GOT3 (cell line): ENCODE measurements at places on chromosomes 6 and 20.

GRCh38 chr20:60300374-60300773 lies 342.2 kb downstream of the CDH26 start:
- DNase-seq, result no peak

GRCh38 chr6:72689107-72689954 lies 67.5 kb downstream of the KCNQ5 start:
- DNase-seq, result no peak

GRCh38 chr6:10266462-10266861 lies 148.4 kb downstream of the TFAP2A start:
- no peak for DNase-seq

DNA sequence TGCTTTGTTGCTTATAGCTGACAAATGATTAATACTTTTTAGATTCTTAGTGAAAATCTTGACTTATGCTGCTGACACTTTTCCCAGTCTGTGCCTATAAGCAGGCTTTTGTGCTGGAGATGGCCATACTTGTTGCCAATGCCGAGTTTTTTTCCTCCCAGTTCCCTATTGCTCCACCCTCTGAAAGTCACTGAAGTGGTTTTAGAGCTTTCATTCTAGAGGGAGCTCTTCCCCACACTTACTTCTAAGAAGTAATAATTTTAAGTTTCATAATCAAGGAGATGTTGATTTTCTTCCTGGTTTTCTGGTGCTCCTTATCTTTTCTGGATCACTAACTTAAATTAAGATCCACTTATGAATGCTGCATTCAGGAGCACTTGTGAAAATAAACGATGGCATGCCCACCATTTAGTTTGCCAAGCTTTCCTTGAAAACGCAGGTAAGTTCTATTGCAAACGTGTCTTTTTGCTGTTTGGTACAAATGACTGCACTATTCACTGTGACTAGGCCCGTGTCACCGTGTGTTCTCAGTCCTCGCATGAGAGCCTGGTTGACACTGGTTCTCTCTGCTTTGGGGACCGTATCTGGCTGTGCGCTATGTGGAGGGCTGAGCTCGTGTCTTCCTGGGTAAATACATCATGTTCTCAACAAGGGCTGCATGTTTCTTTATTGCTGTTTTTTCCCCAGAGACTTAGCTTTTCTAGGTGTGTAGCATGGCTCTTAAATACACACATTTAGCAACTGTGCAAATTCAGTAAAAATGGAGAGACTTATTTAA lies 50.2 kb downstream of the GFRA4 start:
- DNase-seq, result no peak

DNA sequence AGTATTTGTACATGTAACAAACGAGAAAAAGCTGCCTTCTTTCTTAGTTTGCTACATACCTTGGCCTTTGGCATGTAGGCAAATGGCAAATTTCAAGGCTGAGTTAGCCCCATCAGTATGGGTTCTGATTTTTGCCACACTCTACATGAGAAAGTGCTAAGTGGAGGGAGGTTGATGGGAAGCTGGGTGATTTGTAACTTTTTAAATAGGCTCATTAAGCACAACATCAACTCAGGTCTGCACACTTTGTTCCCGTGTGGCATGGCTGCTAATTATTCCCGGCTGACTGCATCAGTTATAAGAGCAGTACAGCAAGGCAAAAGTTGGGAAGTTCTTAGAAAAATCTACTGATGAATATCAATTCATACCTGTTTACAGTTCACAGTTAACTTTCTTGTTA lies 172.8 kb upstream of the MAP3K7 start:
- no peak for DNase-seq

DNA sequence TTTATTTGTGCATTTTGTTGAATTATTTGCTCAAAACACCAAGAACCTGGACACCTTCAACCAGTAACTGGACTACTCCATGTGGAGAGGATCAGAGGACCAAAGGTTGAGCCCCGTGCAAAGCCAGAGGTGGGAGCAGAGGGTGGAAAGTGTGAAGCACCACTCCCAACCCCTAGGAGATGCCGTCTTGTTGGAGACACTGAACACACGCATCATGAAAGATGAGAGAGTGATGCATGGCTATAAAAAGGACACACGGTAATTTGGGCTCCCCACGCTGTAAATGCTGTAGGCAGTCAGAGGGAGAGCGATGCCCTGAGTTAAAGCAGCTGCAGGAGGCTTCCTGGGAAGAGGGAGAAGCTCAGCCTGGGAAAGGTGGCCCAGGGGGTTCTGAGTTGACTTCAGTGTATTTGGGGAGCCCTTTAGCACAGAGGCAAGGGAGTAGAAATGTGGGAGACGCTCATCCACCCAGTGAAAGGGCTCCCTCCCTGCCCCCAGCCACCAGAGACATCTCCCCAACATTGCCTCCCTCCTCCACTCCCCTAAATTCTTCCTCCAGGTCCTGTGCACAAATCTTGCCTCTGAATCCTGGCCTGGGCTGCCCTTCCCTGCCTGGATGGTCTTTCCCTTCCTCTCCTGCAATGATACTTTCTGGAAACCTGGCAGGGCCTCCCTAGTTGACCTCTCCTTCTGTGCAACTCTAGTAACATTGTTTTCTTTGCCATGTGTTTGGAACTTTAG lies 55.8 kb upstream of the IYD start:
- no peak for DNase-seq

GRCh38 chr20:51196991-51197651 lies 174.2 kb upstream of the KCNG1 start:
- DNase-seq, result no peak

DNA sequence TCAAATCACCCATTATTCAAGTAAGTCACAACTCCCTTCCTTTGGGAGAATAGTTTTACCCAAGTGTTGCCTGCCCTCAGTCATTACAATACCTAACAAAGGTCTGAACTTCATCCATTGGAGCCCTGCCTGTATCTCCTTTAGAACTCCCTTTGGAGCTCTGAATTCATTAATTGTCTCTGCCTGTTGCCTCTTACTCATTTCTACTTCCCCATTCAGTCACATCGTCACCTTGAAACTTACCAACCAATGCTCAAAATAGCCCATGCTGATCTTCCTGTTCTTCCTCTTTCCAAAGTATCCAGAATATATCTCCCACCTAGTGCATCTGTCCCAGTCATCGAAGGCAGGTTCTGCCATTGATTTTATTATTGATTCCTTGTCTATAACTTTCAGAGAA lies 120.7 kb upstream of the ADGRF1 start:
- no peak for DNase-seq

DNA sequence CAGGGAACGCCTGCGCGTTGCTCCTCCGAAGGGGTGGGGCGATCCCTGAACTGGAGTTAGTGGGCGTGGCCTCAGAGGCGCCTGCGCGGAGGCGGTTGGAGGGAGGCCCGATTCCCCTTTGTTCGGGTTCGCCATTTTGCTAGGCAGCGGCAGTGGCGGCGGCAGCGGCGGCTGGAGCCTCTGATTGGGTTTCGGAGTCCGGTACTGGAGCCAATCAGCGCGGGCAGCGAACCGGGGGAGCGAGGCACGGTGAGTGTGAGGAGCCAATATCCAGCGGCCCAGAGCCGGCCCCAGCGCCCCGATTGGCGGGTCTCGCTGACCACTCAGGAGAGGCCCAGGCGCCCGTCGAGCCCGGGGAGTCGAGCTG lies at the start of gene NFYA:
TSS of gene NFYA (plus strand) at position 139 of the 367 bp plus-strand sequence. CDS start 6,116 bp downstream, outside the sequence.
- DNase-seq, result peak; percentile 100

- no peak for DNase-seq
These were observed 41.9 kb upstream of the SIM1 start for GRCh38 chr6:100506651-100507050.

DNA sequence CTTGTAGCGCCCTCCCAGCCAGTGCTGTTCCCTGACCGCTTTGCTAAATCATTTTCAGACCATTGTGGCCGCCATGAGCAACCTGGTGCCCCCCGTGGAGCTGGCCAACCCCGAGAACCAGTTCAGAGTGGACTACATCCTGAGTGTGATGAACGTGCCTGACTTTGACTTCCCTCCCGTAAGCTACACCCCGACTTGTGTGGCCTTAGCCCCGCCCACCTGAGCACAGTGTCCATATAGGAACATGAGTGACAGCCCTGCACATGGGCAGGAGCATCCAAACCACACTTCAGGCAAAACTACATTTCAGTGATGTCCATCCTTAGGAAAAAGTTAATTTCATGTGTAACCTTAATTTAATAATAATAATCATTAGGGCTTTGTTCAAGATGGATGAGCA lies 51.1 kb downstream of the GNAS start:
- DNase-seq, result no peak

DNA sequence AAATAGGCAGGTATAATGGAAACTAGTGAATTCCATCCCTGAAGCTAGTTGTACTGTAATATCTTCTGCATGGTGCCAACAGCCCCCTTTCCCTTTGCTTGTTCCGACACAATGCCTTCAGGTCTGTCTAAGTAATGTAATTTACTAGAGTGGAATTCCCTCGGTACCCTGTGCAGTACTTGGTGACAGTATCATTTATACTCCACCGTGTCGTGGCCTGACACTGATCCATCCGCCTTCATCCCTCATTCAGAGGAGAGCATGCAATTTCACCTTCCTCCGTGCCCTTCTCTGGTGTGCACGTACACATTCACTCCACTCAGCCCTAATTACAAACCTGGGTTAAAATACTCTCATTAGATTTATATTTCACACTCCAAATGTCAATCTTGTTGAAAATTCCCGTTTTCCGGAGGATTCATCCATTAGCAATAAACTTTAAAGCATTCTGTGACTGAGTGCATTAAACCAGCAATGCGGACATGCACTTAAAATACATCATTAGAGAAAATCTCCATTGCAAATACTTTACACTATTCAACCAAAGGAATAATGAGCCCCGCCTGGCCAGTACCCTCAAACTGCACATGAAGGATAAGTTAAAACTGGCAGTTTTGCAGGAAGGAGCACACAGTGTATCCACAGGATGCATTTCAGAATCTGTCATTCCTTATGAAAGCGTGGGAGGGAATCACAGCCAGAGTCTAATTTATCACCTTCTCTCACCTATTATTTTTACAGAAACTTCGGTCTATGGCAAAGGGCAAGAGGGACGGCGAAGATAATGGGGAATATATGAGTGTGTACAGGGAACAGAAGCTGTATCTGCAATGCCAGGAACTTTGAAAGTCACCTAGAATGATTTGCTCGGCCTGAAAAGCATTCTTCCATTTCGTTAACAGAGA lies 182.5 kb downstream of the GJA10 start:
- DNase-seq, result no peak

GRCh38 chr6:149716181-149716963 lies 1.5 kb downstream of the LATS1 start:
- no peak for DNase-seq

DNA sequence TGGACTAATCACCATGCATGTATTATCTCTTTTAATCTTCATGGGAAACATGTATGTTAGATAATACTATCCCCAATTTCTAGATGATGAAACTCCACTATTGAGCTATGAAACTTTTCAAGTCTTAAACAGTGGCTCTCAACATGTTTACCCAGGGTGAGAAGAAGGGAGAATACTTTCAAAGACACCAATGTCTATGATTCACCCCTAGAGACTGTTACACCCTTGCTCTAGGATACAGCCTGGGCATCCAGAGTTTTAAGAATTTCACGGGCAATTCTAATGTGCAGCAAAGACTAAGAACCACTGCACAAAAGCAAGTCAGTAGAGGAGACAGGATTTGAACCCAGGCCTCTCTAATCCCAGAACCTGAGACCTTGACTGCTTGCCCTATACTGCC lies 47.8 kb downstream of the GFOD1 start:
- no peak for DNase-seq

- DNase-seq, result no peak
These were observed 3.7 kb upstream of the RFPL4B start for GRCh38 chr6:112343390-112343789.

DNA sequence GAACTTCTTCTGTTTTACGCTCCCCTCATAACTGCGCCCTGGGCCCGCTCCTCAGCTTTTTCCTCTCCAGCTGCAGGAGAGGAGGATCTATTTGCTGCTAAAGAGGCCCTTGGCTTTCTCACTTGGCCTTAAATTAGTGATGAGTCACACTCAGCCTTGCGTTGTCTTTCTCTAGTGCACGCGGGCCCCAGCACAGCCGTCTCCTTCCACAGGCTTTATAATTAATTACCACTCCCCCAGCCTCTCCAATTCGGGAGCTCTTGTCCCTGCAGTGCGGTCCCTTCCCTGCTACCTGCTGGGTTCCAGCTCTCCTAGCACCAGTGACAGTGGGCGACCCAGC lies 25.2 kb downstream of the PACSIN1 start:
- no peak for DNase-seq

GRCh38 chr6:75213732-75214131 lies 7.9 kb upstream of the COL12A1 start:
- no peak for DNase-seq

GRCh38 chr6:52909131-52909530 lies 367 bp downstream of the GSTA3 start:
- DNase-seq, result no peak

GRCh38 chr6:96925290-96925687 lies 761 bp downstream of the KLHL32 start:
- DNase-seq, result no peak

DNA sequence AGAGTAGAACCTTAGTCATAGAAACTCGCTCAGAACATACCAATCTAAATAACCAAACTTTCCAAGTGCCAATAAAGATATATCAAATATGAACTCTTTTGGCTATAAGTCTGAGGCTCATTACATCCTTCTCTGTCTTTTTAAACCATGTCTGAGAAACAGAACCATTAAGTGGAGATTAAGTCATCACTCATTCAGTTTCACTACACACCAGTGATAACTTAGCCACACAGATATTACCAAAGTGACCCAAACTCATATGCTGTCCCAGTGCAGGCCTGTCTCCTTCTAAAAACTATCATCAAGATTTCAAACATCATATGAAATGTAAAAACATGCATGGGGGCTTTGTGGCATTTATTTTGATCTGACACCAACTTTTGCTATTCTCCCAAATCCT lies 12.0 kb downstream of the GCLC start:
- DNase-seq, result no peak

- DNase-seq, result no peak
These were observed 29.1 kb downstream of the ARHGAP40 start for GRCh38 chr20:38630727-38631126.

DNA sequence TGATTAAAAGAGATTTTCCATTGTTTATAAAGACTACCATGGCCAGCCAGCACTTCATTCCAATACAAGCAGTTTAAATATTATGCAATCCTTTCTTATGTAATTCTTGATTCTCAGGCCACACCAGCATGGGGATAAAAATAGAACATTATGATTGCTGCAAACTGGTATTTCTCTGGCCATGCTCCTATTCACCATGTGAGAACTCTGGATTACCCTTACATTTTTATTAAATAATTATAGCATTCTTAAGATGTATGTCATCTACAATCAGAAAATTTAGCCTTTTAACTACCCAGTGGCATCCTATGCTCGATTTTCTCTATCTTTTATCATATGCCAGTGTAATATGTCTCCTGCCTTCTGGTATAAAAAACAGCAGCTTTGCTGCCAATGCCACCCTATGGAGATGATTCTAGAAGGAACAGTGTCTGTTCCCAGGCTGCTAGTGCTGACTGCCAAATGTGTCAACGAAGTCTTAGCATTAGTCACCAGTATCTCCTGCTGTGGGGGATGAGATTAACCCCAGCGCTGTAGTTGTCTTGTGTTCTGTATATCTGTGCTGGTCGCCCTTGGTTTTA lies 501.4 kb downstream of the BCKDHB start:
- DNase-seq, result no peak

- no peak for DNase-seq
These were observed 39.5 kb downstream of the NCR2 start for GRCh38 chr6:41374618-41375590.

GRCh38 chr20:2139250-2139649 lies 37.6 kb downstream of the STK35 start:
- DNase-seq, result no peak
